ENCODE measurements at places on chromosomes 7 and 10.

DNA sequence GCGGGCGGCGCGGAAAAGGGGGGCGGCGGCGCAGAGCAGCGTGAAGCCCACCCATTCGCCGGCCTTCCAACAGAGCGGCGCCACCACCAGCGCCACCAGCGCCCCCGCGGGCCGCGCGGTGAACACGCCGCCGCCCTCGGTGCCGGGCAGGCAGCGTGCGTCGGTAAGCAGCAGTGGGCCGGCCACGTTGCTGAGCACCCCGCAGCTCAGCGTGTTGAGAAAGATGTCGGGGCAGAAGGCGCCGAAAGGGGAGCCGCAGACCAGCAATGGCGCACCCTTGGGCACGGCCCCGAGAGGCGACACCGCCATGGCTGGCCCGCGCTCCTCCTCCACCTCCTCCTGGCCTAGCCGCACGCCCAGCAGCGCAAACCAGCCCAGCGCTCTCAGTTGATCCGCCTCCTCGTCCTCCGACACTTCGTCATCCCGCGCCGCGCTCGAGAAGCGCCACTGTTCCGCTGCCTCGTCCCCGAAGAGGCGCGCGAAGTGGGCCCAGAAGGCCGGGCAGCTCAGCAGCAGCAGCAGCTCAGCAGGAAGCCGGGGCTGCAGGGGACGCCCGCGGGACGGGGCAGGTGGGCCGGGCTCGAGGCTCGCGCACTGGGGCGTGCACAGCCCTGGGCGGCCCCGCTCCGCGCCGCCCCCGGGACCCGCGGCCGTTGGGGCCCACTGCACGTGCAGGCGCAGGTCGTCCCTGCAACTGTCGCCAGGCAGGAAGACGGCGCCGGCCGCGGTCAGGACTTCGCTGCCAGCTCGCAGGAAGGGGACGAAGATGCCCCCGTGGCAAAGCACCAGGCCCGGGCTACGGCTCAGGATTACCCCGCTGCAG is 623 bp downstream of the TYSND1 start:
- DNase-seq: peak; percentile 85

- no peak for DNase-seq
Measured at GRCh38 chr10:102537367-102537766, 33.6 kb downstream of the SUFU start.

DNA sequence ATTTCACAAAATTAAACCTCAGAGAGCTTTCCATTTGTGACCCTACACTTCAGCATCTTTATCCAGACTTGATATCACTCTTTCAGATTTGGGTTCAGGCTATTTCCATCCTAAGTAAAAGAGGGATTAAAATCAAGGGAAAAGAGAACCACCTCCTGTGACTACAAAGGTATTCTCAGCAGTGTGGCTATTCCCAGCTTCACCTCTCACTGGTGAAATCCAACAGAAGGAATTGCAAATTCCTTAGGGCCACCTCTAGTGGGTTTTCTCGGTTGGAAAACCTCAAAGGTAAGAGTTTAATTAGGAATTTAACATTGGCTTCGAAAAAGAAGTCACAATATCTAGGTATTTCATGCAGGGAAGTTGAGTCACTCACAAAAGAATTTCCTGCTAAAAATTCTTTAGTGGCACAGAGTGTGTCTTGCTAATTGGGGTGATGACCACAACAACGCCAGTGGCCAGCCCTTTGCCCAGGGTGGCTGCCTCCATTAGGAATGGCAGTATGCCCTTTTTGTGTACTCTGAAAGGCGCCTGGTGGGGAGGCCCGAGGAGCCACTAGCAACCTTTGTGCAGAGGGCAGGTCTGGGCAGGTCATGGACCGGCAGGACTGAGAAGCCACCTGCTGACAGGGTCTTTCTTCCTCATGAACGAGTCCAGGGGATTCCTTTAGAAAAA is 52.2 kb downstream of the SEM1 start:
- peak; percentile 60 for DNase-seq

GRCh38 chr7:94087664-94088352 is 83.7 kb upstream of the BET1 start:
- DNase-seq: peak; percentile 75

DNA sequence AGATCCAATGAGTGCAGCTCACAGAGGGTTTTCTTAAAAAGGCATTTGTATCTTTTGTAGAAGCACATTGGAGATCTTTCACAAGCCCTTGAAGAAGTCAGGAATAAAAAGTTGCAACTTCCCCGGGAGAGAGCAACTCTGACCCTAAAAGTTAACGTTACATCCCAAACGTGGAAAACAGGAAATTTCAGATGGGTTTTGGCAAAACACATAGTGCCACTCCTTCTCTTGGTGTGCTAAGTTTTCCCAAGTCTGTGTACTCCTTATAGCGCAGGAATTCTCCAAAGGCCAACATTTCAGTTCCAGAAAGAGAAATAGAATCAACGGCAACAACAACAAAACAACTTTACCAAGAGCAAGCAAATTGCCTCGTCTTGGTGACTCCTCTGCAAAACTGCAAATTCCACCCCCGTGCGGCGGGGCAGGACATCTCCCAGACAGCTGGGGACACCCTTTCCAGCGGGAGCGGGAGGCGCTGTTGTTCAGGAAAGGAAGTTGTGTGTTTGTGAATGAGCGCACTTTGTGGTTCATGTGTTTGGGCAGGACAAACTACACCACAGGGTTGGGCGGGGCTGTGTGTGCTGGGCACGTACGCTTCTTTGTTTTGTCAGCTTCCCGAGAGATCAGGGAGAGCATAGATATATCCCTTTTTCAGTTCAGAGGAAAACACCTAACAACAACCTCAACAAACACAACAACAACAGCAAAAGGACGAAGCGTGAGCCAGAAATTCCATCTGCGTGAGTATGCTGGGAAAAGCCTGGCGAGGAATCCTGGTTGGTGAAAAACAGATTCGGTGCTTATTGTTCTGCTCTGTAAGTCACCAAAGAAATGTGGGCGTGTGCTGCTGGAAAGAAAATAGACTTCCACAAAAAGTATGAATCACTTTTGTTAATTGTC is 294.7 kb upstream of the PITRM1 start:
- DNase-seq: peak; percentile 97

- no peak for DNase-seq
Measured at GRCh38 chr7:72020311-72020710, 391.8 kb downstream of the CALN1 start.

- DNase-seq: no peak
Measured at GRCh38 chr10:13492493-13493180, 36.2 kb downstream of the BEND7 start.

DNA sequence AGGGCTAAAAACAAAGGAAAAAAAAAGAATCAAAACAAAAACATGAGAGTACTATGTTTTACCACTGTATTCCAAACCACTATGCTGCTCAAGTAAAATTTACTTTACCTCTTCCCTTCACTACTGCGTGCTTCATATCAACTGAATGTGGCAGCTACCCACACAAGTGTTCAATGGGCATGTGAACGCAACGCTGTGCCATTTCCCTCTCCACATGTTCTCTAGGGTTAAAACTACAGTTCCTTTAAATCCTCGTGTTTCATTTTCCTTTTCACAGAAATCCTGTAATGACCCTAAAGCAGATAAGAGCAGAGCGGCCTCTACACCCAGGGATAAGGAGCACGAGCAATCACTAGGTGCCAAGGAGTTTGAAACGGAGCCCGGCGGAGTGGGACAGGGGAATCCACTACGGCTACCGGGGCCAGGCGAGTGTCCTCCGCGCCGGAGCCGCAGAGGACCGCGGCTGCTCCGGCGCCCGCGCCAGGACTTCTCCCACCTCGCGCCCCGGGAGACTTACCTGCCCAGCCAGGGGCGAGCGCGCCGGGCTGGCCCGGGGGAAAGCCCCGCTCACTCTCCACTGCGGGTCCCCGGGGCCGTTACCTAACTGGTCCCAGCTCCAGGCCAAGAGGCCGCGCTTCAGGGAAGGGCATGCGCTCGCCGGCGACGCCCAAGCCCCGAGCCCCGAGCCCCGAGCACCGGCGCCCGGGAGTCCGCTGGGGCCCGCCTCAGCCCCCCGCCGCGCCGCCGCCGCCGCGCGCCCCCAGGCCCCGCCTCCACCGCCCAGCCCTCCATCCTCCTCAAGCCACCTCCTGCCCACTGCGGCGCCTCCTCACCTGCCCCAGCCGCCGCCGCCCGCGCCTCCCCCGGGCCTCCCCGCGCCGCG is 711 bp downstream of the NAMPT start:
- peak; percentile 74 for DNase-seq

DNA sequence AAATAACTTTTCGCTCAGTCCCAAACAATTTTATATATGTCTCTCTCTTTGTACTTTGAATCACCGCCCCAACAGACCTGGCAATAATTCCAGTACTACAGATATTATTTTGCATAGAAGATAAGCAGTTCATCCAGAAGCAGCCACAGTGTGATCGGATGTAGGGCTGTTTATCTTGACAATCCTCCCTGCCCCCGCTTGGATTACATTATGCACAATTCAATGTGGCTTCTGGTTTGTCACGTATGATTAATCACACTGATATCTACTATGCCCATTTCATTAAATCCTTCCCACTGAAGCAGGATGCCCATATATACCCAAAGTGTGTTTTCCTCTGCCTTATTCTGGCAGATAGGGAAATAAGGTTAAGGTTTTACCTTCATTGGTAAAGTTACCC is 115.2 kb downstream of the PDE1C start:
- DNase-seq: peak; percentile 38

DNA sequence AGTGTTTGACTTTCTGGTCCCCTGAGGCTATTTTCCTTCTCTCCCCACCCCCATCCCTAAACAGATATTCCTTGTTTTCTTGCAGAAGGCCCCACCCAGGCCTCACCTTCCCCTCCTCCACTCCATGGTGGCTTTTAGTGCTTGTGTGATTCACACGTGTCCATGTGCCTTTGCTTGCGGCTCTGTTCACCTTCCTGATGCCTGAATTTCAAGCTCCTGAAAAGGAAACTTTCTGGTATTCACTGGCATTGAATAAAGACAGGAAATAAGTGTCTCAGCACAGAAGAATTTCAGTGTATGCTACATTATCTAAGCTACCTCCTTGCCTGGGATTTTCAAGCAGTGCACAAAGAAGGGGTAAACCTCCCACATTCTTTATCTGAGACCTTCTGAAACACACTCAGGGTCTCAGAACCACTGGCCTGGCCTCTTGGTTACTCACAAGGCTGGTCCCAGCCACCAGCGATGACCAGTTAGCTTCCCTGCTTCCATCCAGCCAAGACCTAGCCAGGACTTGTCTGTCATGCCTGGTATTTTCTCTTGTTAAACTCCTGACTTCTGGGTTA is 17.2 kb upstream of the UBE2H start:
- DNase-seq: peak; percentile 92

DNA sequence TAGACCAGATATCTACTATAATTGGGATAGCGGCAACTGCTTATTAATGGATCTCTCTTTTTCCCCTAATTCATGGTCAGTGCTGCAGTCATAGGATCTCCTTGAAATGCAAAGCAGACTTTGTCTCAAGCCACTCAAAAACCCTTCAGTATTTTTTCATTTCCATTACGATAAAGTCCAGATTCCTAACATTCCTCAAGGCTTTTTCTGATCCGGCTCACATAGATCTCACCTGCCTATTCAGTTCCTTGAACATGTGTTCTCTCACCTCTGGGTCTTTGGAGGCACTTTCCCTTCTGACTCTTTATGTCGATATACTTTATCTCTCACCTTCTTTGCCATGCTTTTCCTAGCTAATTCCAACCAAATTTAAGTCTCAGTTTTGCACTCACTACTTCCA is 25.7 kb upstream of the WASL start:
- DNase-seq: no peak

- DNase-seq: no peak
Measured at GRCh38 chr7:11985971-11986370, 154.0 kb upstream of the THSD7A start.

All from astrocyte of the hippocampus (primary cell).